Activated T-cell treated with anti-CD3 and anti-CD28 coated beads, Interleukin-2, amount 50 U/mL, for 24 hours (primary cell): ENCODE measurements at places on chromosomes 1 and 21.

DNA sequence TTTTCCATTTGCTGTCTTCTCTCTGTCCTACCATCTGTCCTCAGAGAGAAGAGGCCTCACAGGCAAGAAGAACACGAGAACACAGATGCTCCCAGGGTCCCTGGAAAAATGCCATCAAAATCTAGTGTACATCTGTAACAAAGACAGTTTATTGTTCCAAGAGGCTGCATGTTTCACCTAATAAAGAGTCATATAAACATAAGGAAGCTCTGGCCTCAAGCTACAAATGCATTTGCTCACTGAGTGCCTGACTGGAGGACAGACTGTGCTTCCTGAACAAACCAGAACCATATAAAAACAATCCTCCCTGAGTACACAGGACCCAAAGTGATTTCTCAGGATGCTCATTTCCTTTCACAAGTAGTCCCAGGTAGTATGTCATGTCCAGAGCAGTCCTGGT lies 76.3 kb upstream of the SLC44A3 start:
- no peak for DNase-seq

DNA sequence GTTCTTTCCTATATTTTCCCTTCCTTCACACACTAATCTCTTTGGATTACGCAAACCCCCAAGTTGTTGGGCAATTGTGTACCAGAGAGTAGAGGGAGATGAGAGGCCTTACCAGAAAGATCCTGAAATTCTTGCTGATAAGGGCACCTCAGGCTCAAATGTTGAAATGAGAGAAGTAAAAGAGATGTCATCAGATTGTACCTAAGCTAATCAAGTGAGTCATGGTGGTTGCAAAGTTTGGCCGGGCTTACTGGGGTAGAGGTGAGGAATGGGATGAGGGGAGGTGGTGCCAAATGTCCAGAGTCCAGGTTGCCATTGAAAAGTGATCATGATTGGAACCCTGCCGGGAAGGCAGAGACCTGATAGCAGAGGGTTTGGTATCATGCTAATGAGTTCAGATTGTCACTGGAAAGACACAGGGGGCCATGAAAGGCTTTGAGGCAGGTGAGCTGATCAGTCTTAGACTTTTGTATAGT lies 43.1 kb downstream of the OPTC start:
- no peak for DNase-seq

GRCh38 chr1:86507935-86508582 lies 38.8 kb upstream of the CLCA4 start:
- no peak for DNase-seq

- no peak for DNase-seq
Observed at GRCh38 chr21:32281531-32281930, 2.7 kb upstream of the MIS18A start.
